ENCODE measurements at places on chromosomes 2 and 18.

GRCh38 chr2:189276277-189276676, 96.7 kb upstream of the COL5A2 start:
- no peak for DNase-seq

- DNase-seq = no peak
These were observed 207.8 kb upstream of the HS6ST1 start for GRCh38 chr2:128526455-128526976.

- DNase-seq = no peak
These were observed 297.4 kb upstream of the GCFC2 start for GRCh38 chr2:76008001-76008702.

DNA sequence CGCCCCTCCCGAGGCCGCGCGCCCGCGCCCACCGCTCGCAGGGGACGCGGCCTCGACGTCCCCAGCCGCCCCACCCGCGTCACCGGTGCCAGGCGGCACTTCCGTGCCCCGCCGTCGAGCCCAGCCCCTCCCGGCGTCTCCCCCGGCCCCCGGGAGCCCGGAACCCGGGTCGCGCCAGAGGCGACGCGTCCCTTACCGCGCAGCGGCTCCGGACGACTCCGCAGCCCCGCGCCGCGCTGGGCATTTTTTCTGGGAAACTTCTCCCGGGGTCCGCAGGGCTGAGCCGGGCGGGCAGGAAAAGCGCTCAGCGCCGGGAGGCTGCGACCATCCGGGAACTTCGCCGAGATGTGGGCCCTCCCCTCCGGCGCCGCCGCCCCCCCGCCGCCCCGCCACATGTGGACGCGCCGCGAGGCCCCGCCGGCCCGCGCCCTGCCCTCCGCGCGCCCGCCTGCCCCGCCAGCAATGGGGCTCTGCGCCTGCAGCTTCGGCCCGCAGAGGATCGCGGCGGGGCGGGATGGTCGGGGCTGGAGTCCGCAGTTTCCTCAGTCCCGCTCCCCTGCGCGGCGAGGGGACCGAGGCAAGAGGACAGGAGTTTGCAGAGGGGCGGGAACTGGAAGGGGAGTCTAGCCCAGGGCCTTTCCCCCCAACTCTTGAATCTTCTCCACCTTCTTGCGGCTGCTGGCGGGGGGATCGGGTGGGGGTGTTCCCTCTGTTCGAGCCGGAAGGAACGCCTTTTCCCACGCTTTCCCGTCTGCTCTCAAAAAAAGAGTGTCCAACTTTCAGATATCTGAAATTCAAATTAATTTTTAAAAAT, 81.5 kb downstream of the CHRNA1 start:
- no peak for DNase-seq

GRCh38 chr18:28136071-28136470, 40.9 kb downstream of the CDH2 start:
- no peak for DNase-seq

DNA sequence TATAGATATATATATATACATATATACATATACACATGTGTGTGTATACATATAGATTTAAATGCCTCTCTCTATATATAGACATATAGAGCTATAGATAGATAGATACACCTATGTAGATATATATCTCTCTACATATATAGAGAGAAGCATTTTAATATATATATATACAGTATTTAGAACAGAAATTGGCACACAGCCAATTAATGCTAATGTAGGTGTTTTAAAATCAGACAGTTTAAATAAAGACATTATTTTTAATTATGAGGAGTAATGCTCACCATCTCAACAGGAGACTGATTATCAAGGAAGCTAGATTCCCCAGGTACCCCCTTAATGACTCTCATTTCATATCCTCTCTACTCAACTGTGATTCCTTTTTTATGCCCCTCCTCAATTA, 170.7 kb upstream of the CRIM1 start:
- DNase-seq = no peak

GRCh38 chr2:240701091-240701735, 9.5 kb downstream of the AQP12A start:
- DNase-seq = peak; percentile 42

Measured in RWPE2 (cell line).